Left renal pelvis (tissue), 4 donors: ENCODE measurements at places on chromosomes 7 and 10. TPM values are rescaled to one million over a fixed set of nuclear protein-coding genes. Genes with fewer than 3 reads are reported as not detected.

Gene SMO
- polyA plus RNA-seq = 114 TPM

Gene CTNNA3
- 2.9 TPM for polyA plus RNA-seq

Gene ZCWPW1
- polyA plus RNA-seq = 8.1 TPM

Gene CCL24
- not detected for polyA plus RNA-seq

Gene NRP1
- 220 TPM for polyA plus RNA-seq

Gene PAPSS2
- polyA plus RNA-seq = 22.8 TPM

Gene TEX47
- not detected for polyA plus RNA-seq

Gene ANAPC16
- polyA plus RNA-seq = 203 TPM

Gene GPNMB
- 74.2 TPM for polyA plus RNA-seq

DNA sequence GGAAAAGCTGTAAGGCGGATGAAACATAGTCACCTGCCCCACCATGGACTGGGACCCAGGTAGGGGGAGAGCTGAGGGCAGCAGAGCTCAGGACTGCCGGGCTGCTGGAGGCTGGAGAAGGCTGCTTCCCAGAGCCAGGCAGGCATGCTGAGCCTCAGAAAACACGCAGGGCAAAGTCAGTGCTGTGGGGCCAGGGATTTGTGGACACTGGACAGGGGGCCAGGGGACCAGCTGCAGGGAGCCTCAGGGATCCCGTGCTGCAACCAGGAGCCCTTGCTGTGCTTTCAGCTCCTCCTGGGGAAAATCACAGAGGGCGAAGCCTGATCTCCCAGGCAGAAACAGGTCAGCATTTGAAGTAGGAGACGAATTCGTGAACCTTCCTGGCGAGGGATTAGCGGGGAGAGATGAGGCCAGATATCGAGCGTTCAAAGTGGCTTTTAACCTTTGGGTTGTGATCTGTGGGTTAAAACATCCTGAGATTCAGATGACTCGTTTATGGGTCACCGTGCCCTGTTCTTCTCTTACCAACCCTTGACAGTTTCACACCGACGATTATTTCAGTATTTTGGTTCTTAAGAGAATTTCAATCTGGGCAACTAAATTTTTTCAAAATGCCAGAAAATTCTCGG lies 85.6 kb upstream of the SHH start:
- no peak for DNase-seq

GRCh38 chr10:44422570-44423101 lies 37.7 kb upstream of the CXCL12 start:
- DNase-seq = no peak

- no peak for DNase-seq
Measured at GRCh38 chr7:20438694-20439376, 108.1 kb downstream of the ITGB8 start.

DNA sequence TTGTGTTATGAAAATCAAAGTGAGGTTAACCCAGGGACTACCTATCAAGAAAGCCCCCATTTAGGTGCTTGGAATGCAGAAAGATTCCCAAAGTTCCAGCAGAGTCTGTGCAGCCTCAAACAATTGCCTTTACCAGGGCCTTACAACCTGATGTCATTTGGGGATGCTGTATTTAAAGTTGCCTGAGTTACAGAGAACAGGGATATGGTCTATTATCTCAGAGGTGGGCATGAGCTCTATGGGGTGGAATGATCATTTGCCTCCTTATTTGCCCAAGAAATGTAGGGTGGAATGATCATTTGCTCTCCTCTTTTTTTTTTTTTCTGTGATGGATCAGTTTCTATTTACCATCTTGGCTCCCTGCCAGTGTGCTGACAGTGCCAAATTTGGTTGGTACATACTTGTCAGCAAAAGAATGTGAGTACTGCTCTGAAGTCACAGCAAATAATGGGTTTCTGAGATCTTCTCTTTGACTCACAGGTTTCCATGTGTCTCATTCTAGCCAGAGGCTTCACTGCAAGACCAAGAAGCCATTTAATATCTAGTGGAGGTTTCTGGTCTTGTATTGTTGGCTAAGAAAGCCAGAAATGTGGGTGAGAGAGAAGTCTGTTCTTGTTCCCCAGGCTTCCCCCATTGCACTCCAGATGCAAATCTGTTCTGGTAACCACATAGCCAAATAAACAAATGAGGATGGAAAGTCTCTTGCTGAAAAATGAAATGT lies 45.5 kb upstream of the ZNRF2 start:
- DNase-seq = no peak

DNA sequence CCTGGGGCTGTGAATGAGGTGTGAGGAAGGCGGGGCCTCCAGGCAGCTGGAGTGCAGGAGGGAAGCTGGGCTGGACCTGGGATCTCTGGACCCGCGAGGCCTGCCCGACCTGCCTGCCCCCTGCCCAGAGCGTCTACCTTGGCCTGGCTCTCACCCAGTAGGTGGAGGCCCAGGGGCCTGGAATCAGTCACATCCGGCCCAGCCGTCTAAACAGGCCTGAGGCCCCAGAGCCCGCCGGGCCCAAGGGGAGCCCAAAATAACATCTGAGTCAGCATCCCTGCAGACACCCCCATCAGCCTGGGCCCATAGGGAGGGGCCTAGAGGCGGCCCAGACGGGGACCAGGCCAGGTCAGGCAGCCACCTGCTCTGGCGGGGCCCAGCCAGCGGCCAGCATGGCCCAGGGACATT lies 15.1 kb upstream of the ELN start:
- no peak for DNase-seq

DNA sequence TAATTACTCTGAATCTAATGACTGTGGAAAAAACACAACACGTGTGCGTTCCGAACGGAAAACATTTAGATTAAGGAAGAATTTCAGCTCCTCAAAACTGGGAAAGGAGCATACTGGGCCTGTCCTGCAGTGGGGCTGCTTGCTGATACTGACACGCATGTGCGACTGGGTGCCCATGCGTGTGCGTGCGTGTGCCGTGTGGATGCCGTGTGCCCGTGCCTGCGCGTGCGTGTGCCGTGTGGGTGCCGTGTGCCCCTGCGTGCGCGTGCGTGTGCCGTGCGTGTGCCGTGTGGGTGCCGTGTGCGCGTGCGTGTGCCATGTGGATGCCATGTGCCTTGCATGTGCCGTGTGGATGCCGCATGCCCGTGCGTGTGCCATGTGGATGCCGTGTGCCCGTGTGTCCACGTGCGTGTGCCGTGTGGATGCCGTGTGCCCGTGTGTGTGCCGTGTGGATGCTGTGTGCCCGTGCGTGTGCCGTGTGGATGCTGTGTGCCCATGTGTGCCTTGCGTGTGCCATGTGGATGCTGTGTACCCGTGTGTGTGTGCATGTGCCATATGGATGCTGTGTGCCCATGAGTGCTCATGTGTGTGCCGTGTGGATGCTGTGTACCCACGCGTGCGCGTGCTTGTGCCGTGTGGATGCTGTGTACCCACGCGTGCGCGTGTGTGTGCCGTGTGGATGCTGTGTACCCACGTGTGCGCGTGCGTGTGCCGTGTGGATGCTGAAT lies 28.2 kb downstream of the PWWP2B start:
- DNase-seq = no peak

GRCh38 chr7:103521937-103522336 lies 75.9 kb upstream of the SLC26A5 start:
- no peak for DNase-seq

- DNase-seq = no peak
Measured at GRCh38 chr7:100367676-100368613, 5.3 kb upstream of the PILRA start.

GRCh38 chr10:63582690-63583089 lies 61.5 kb downstream of the REEP3 start:
- DNase-seq = no peak

DNA sequence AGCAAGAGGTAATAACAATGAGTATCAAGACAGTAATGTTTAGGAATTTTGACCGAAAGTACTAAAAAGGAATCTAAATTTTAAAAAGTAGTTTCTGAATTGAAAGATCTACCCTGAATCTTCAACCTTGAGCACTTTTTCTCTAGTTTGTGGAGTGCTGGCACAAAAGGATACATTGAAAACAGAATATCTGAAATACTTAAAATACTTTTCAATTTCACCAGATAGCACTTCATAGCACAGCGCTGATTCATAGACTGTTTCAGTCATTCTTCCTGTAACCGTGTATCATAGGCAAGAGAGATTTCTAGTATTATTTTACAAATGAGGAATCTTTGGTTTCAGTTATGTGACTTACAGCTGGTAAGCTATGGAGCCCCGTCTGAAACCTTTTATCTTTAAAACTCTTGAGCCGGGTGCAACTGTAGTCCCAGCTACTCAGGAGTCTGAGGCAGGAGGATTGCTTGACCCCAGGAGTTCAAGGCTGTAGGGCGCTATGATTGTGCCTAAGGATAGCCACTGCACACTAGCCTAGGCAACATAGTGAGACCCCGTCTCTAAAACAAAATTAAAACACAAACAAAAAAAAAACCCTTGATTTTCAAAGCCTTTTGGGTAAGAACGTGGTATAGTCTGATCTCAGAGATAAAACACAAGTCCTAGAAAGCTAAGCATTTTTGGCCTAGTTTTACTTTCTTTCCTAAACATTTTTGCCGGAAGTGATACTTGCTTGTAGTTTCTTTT lies 35.1 kb downstream of the FHIP2A start:
- no peak for DNase-seq

- DNase-seq = no peak
Measured at GRCh38 chr7:104758504-104758903, 255.5 kb upstream of the KMT2E start.

DNA sequence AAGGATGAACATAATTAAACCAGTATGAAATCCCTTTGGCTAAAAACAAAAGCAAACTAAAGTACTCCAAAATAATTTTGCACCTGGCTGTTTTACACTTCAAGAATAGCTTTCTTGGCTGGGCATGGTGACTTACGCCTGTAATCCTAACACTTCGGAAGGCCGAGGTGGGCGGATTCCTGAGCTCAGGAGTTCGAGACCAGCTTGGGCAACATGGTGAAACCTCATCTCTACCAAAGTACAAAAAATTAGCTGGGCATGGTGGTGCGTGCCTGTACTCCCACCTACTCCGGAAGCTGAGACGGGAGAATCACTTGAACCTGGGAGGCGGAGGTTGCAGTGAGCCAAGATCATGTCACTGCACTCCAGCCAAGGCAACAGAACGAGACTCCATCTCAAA lies 92.2 kb upstream of the AMPH start:
- no peak for DNase-seq

- DNase-seq = no peak
Measured at GRCh38 chr10:30674796-30675195, 45.2 kb upstream of the LYZL2 start.

DNA sequence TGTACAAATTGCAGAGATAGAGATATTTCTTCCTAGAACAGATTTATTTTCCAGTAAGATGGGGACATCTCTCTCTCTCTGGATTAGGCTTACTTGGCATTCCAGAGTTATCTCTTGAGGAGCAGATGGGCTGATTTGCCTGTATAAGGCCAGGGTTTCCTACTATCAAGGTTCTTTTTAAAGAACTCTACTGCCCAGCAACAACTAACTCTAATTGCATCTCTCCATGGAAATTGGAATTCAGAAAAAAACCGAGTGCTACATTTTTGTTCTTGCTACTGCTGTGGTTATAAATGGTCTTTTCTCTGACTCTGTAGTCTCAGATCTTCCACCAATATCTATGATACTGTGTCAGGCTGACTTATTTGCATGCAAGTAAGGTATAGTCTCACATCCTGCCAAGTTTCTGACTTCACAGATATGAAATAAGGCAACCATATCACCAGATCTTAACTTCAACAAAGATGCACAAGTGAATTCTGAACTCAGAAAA lies 161.1 kb downstream of the CRPPA start:
- DNase-seq = no peak

DNA sequence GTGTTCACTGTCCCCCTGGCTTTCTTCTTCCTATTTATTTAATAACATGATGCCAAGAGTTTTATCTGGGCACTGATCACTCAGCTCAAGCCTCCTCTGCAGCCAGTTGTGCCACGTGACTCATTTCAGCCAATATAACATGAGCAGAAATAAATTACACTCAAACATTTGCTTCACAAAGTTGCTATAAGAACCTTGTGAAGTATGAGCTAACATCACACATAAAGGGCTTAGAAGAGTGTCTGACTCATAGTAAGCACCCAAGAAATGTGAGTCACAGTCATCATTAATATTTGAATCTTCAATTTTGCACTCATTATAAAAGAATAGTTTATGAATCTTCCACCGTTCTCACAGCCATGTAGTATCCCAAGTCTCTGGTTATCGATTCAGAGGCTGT lies 414.6 kb upstream of the NPVF start:
- no peak for DNase-seq

GRCh38 chr7:47241112-47242065 lies 340.5 kb downstream of the TNS3 start:
- DNase-seq = no peak

GRCh38 chr10:44988957-44989585 lies 10.5 kb upstream of the DEPP1 start:
- DNase-seq = no peak

- DNase-seq = peak; percentile 60
Measured at GRCh38 chr10:11687357-11687771, 54.8 kb upstream of the ECHDC3 start.

DNA sequence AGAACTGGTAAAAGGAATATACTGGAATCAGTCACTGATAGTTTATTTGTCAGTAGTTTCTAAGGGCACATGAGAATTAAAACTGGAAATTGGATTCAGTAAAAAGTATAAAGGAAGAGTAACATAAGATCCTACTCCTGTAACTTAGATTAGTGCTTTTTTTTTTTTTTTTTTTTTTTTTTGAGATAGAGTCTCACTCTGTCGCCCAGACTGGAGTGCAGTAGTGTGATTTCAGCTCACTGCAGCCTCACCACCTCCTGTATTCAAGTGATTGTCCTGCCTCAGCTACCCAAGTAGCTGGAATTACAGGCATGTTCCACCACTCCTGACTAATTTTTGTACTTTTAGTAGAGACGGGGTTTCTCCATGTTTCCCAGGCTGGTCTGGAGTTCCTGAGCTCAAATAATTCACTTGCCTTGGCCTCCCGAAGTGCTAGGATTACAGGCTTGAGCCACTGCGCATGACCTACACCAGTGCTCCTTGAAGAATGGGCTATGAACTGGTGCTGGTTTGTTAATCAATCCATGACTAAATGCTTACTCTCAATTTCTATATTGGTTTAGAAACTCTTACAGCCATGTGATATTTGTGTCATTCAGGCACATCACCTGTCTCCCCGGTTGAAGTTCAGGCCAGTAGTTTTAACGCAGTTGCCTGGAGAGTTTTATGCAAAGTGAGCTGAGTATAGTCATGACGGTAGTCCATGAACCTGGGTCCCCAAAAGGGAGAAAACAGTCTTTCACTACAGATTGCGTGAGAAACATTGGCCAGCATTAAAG lies 65.0 kb downstream of the ZEB1 start:
- no peak for DNase-seq

- no peak for DNase-seq
Measured at GRCh38 chr7:45055594-45056219, 33.1 kb downstream of the NACAD start.
